Activated T-cell treated with anti-CD3 and anti-CD28 coated beads for 48 hours (primary cell): ENCODE measurements at places on chromosomes 7 and 10.

DNA sequence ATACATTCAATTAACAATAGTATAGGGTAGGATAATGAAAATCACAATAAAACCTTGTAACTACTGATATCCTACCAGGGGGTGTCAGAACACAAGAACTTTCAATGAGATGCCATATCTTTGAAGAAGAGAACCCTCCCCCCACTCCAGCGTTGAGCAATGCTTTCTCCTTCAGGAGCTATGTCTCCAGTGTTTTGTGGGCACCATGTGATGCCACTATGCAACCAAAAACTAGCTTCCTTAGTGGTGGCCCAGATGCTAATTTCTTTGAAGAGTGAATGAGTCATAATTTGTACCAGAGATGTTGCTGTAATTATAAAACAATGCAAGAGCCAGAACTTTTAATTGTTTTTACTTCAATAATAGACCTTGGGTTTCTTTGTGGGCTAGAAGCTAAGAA is 76.0 kb upstream of the ADO start:
- DNase-seq: no peak

DNA sequence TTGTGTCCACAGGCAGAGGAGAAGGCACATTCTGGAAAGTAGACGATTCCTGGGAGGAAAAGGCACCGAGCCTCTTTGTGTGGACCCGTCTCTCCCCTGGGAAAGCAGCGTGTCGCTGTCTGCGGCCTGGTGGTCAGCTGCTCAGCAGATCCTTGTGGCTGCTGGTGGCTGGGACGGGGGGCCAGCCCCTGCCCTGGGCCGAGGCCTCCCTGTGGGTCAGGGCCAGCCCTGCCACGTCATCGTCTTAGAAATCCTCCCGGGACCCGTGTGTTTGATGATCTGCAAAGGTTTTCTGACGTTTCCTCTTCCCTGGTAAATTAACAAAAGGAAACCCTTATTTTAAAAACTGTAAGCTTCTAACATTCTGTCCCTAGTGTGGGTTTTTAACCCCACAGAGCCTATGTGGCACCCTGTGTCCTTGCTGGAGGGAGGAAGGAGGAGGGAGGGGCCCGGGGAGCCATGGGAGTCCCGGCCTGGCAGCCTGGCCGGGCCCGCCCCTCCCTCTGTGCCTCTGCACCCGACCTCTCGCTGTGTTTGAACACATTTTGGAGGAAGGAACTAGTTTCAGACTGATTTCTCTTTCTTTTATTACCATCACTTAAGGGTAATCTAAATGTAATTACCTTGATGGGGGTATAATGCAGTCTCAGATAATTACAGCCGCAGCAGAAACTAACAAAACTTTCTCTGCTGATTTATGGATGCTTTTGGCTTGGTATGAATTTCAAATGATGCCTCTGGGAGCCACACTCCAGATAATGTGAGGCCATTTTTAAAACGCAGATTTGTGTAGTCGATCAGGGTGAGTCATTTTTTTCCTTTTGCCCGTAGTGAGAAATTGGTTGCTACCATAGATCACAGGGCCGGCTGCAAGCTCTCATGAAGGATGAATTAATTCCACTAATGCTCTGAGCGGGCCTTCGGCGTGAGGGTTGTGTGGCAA is 85.5 kb downstream of the NKX6-2 start:
- DNase-seq: no peak

DNA sequence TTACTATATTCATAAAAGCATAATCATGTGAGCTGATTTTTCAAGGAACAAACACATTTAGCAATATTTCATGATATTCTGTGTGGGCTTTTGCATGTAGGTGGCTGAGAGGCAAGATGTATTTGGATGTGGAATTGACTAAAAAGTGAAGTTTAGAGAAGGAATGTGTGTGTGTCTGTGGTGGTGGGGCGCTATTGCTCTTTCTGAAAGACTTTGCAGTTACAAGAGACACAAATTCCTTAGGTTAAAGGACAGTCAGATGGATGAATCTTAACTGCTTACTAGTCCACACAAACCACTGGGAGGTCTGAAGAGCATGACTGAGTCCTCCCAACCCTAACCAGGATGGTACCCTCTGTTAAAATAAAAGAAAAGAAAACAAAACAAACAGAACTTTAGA is 200.1 kb downstream of the SDHAF3 start:
- no peak for DNase-seq

DNA sequence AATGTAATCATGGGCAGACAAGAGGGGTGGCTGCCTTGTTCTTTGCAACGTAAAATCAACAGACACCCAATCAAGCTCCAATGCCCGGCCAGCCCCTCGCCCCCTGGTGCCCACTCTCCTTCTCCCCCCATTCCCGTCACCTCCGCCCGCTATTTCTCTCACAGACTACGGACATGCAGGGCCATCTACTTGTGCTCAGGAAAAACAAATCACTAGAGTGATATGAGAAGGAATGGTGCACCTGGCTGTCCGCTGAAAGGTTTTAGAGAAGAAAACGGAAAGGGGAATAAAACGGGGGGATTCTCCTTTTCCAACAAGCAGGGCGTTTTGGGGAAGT is 396 bp downstream of the GRM8 start:
- DNase-seq: no peak

- no peak for DNase-seq
Observed at GRCh38 chr10:120894556-120894955, 43.4 kb downstream of the WDR11 start.

DNA sequence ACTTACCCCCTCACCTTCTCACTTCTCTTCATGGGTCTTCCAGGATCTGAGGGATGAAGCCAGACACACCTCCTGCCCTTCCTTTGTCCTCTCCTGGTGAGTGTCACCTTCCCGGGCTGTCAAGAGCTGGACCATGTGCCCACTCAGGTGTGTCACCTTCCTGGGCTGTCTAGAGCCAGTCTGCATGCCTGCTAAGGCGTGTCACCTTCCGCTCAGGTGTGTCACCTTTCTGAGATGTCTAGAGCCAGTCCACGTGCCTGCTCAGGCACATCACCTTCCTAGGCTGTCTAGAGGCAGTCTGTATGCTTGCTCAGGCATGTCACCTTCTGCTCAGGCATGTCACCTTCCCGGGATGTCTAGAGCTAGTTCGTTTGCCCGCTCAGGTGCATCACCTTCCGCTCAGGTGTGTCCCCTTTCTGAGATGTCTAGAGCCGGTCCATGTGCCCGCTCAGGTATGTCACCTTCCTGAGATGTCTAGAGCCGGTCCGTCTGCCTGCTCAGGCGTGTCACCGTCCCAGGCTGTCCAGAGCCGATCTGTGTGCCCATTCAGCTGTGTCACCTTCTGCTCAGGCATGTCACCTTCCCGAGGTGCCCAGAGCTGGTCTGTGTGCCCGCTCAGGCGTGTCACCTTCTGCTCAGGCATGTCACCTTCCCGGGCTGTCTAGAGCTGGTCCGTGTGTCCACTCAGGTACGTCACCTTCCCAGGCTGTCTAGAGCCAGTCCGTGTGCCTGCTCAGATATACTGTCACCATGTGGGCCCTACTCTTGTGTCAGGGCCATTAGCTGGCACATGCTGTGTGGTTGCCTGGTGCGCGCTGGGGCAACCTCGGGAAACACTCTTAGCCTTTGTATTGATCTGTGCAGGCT is 245.3 kb downstream of the EBF3 start:
- DNase-seq: no peak

DNA sequence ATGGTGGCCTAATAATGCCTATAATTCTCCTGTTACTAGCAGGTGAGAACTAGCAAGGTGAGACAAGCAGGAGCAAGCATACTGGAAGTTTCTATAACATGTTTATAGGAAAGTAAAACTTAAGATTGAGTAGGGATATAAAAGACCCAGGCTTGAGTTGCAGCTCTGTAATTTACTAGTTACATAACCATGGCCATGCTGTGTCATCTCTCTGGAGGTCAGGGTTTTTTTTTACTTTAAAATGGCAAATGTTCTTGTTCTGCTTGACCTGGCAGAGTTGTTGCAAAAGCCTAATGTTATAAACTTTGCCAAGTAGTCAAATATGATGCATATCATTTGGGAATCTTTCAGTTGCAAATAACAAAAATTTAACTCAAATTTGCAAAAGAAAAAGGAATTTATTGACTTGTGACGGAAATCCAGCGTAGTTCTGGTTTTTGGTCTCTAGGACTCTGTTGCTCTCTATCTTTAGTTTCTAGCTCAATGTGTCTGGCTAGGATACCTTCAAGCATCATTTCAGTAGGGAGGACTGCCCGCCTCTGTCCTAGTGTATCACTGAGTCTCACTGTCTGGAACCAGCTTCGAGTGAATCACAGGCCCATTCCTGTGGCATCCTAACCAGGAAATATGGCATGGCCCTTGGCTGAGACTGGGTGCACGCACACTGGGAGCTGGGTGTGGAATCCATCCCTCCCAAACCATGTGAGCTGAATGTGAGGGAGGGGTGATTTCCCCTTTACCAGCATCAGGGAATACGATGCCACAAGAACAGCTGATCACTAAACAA is 67.9 kb downstream of the ADAM22 start:
- DNase-seq: no peak

GRCh38 chr10:63313066-63313717 is 152.6 kb downstream of the JMJD1C start:
- no peak for DNase-seq

GRCh38 chr10:11036424-11037011 is 18.8 kb downstream of the CELF2 start:
- DNase-seq: no peak

- no peak for DNase-seq
Observed at GRCh38 chr10:133123050-133123745, 35.5 kb downstream of the ADGRA1 start.

DNA sequence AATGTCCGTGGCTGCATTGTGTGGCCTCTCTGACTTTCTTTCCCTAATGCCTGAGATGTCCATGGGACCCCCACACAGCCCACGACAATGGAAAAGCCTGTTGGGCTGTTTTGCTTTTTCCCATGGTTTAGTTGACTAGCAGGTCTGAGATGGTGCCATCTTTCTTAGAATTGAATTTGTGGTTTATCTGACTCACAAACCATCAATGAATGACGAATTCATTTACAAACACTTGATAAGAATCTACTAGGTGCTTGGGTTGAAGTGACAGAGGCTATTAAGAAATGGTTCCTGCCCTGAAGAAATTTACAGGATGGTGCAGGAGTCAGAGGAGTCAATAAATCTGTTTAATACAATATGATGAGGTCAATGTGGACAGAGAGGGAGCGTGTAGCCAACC is 75.4 kb downstream of the OTUD1 start:
- no peak for DNase-seq

GRCh38 chr10:46033602-46034011 is 3.2 kb upstream of the NCOA4 start:
- DNase-seq: no peak

GRCh38 chr7:69502358-69502757 is 95.9 kb upstream of the AUTS2 start:
- DNase-seq: no peak

- no peak for DNase-seq
Observed at GRCh38 chr7:132755538-132756483, 179.5 kb upstream of the PLXNA4 start.
